ENCODE measurements at places on chromosomes 12 and 14.

DNA sequence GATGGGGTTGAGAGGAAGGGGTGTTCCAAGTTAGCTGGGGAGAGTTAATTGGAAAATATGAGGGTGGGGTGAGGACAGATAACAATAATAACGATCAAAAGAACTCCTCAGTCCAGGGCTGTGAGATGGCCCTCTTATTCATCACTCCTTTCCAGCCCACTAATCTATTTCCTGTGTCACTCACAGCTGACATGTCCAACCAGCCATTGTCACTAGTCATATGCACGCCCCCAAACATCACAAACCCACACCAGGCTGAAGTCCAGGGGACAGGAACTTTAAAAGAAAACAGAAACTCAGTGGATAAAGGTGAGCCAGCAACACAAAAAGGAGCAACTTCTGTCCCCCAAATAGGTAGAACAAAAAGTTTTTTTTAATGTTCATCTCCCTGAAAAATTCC, 911 bp downstream of the CALCOCO1 start:
- DNase-seq, result peak; percentile 45

- DNase-seq, result no peak
Measured at GRCh38 chr12:117484901-117485300, 123.5 kb upstream of the NOS1 start.

DNA sequence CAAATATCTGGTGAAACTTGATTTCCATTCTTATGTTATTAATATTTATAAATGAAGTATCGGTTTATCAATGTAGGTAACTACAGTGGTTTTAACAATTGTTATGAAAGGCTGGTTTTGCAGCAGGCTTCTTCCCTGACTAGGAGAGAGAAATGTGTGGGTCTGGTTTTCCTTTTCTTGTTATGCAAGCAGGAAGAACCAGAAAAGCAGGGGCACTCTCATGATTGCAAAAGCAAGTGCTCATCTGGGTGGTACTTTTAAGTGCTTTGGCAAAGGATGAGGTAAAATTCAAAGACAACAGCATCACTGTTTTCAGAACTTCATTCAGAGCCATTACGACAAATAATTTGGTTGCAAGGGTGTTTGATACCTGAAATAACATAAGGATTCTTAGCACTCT, 105.6 kb downstream of the PTPRO start:
- DNase-seq, result no peak

- DNase-seq, result peak; percentile 43
Measured at GRCh38 chr14:70289138-70289537, 70.3 kb downstream of the COX16 start.

GRCh38 chr12:15632708-15633107, 156.5 kb downstream of the EPS8 start:
- DNase-seq, result no peak

- DNase-seq, result no peak
Measured at GRCh38 chr14:89902881-89903280, 51.6 kb downstream of the EFCAB11 start.

GRCh38 chr14:103073876-103074728, 9.9 kb upstream of the LBHD2 start:
- no peak for DNase-seq

DNA sequence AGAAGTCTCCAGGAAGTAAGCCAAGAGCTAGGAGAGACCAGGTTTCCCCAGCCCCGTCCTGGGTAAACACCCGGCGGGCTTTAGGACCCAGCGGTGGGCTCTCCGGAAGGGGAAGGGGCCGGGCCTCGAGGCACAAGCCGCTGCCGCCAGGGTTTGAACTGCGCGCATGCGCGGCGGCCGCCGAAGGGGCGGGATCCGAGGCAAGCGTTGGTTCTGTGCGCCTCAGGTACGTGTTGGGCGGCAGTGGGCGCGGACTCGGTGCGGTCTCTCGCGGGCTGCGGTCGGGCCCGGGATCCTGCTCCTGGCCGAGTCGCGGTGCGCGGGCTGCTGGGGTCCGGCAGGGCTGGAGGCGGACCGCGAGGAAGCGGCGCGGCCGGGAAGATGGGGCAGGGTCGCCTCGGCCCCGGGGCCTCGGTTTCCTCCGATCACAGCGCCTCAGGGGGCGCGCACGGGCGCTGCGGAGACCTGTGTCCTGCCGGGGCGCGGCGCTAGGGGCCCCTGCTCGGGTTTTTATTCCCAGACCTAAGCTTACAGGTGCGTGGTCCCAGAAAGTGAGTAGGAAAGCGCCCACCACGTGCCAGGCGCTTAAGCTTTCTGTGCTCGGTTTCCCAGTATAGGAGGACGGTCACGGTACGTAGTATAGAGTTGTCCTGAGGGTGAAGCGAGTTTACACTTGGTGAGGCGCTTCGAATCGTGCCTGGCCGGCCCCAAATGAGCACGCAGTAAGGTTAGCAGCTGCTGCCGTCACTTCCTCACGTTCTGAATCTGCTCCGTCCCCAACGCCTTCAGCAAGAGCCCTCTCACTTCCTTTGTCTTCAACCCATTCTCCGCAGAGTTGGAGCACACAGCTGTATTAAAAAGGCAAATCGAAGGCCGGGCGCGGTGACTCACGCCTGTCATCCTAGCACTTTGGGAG, at the start of gene TDP1:
TDP1 (plus strand) TSS at position 183 of the 916 bp plus-strand sequence. CDS start 7,188 bp downstream, outside the sequence.
- peak; percentile 95 for DNase-seq

- no peak for DNase-seq
Measured at GRCh38 chr12:79322905-79323304, 367.9 kb downstream of the PAWR start.

- no peak for DNase-seq
Measured at GRCh38 chr14:89188492-89188891, 228.5 kb downstream of the FOXN3 start.

GRCh38 chr14:44279357-44279756, 227.7 kb downstream of the FSCB start:
- DNase-seq, result no peak

- DNase-seq, result no peak
Measured at GRCh38 chr12:107571492-107571891, 114.1 kb upstream of the PWP1 start.

GRCh38 chr12:92439420-92439805, 263.4 kb upstream of the PLEKHG7 start:
- DNase-seq, result no peak

- DNase-seq, result no peak
Measured at GRCh38 chr12:97535582-97535981, 73.0 kb downstream of the RMST start.

DNA sequence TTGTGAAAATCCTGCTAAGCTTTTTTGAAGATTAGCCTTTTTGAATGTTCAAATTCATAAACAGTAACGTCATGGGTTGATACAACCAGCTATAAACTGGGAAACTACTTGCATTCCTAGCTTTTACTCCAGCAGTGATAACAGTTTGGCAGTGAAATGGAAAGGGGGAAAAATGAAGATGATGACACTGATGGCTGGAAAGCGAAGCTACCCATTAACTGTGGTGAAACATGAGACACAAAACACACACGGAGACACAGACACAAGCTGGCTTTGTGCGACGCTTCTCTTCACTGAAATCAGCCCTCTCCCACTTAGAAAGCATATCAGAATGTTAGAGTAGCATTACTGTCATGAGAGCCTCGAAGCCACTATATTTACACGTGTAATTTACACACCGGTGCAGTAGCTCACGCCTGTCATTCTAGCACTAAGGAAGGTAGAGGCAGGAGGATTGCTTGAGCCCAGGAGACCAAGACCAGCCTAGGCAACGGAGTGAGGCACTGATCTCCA, 15.7 kb downstream of the VPS37B start:
- DNase-seq, result no peak

Measured in hematopoietic multipotent progenitor cell treated with erythropoietin and hydrocortisone succinate and interleukin-3 and kit ligand, for 8 days (in vitro differentiated cells).